Activated T-cell treated with anti-CD3 and anti-CD28 coated beads, Interleukin-2, amount 50 U/mL, for 24 hours (primary cell): ENCODE measurements at places on chromosomes 3 and 15.

- DNase-seq = no peak
- H3K36me3 ChIP-seq = peaks cover 10% of the 10 kb centered on the region
- H3K4me1 ChIP-seq = peaks cover 23% of the 10 kb centered on the region
These were observed 29.6 kb upstream of the EHHADH start for GRCh38 chr3:185283374-185283935.

DNA sequence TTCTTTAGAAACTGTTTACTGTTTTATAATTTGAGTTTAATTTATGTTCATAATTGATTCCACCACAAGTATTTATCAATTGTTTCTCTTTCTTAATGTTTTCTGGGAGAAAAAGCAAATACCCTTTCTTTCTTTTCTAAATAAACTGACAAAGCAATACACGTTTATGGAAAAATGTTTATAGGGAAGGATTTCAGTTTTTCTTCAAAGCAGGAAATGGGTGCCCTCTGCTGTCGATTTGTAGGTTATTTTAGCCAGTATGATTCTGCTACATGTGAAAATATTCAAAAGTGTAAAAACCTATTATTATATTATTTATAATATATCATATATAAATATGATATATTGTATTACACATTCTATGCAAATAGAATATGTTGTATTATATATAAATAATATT, 921.0 kb upstream of the ROBO1 start:
- H3K27me3 ChIP-seq = no peaks in the 10 kb centered on the region
- H3K27ac ChIP-seq = no peak overlapping the region
- no peak for DNase-seq
- no peaks in the 10 kb centered on the region for H3K4me1 ChIP-seq

- H3K27me3 ChIP-seq = no peaks in the 10 kb centered on the region
- no peak overlapping the region for H3K4me3 ChIP-seq
- H3K4me1 ChIP-seq = no peaks in the 10 kb centered on the region
These were observed 92.0 kb downstream of the ALCAM start for GRCh38 chr3:105458518-105459215.

DNA sequence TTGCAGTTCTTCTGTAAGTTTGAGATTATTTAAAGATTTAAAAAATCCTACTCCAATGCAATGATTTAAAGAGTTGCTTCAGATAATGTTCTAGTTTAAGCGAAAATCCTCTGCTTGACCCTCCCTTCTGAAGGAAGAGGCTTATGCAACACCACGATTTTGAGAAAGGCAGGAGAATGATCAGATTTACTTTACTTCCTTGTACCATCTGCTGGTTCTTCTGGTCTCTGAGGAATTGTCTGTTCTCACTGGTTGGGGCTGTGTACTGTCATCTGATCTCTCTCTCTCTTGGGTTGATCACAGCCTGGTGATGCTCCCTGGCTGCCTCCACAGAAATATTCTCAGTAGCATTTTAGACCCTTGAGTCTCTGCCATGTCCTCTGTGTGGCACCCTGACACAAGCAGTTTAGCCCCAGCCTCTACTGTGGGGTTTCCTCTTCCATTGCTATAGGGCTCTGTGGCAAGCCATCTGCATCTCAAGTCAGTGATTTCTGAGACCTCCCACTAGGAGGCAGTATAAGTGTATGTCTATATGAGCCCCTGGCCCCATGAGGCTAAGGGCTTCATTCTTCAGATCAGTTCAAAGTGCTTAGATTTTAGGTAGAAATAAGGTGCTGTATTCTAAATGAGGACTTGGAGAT, 50.8 kb upstream of the PLAAT1 start:
- H3K27ac ChIP-seq = no peak overlapping the region
- H3K27me3 ChIP-seq = peaks cover 2% of the 10 kb centered on the region
- H3K4me1 ChIP-seq = no peaks in the 10 kb centered on the region
- H3K36me3 ChIP-seq = no peaks in the 10 kb centered on the region
- H3K4me3 ChIP-seq = no peak overlapping the region
- no peak for DNase-seq

DNA sequence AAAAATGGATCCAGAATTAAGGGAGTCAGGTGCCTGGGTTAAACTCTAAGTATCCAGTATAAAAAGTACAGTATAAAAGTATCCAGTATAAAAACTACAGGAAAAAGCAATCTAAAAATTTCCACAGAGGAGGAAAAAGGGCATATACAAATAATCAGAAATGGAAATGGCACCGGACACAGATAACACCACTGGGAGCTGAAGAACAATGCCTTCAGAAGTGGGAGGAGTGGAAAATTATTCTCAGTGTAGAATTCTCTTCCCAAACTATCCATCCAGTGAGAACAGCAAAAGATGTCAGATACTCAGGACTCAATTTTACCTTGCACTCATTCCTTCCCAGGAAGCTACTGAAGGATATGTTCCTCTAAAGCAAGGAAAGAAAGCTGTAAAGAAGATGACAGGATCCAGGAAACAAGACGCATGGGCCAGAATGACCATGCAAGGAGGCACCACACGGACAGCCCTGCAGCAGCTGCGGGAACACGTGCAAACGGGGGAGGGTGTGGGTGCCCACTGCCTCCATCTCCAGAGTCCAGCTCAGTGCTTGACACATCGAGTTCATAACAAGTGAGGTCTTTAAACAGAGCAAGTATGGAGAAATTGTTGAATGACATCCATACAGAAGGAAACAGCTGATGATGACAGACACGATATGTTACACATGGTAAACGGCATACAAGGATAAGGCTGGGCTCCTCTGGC, 68.5 kb downstream of the CHSY1 start:
- no peaks in the 10 kb centered on the region for H3K27me3 ChIP-seq
- H3K4me1 ChIP-seq = peaks cover 80% of the 10 kb centered on the region
- peaks cover 87% of the 10 kb centered on the region for H3K36me3 ChIP-seq
- H3K4me3 ChIP-seq = no peak overlapping the region
- peak overlapping the region; percentile 85 for H3K27ac ChIP-seq
- DNase-seq = peak; percentile 24

GRCh38 chr3:63687278-63688225, 35.1 kb downstream of the SNTN start:
- no peak overlapping the region for H3K4me3 ChIP-seq
- no peak for DNase-seq
- H3K27me3 ChIP-seq = no peaks in the 10 kb centered on the region
- no peaks in the 10 kb centered on the region for H3K4me1 ChIP-seq
- no peak overlapping the region for H3K27ac ChIP-seq

DNA sequence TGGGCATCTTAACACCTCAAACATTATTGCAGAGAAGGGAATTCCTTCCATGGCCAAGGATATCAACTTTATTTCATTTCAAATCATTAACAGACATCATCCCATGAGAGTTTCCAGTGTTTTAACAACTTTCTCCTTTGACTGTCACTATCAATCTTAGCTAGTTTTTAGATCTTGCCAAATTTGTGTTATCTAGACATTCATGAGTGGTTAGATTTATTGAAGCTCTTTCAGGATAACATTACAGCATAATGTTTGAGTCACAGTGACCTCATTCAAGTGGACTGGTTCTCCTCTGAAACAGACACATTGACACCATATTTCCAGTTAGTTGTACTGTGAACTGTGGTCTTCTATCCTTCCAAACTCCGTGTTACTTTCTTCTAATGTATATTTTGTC, 8.6 kb upstream of the TNFAIP8L3 start:
- H3K4me1 ChIP-seq = no peaks in the 10 kb centered on the region
- no peak overlapping the region for H3K4me3 ChIP-seq
- no peak overlapping the region for H3K27ac ChIP-seq
- no peak for DNase-seq

GRCh38 chr15:39584662-39585388, 3.9 kb downstream of the THBS1 start:
- no peak overlapping the region for H3K4me3 ChIP-seq
- no peak overlapping the region for H3K27ac ChIP-seq
- peaks cover 28% of the 10 kb centered on the region for H3K27me3 ChIP-seq

DNA sequence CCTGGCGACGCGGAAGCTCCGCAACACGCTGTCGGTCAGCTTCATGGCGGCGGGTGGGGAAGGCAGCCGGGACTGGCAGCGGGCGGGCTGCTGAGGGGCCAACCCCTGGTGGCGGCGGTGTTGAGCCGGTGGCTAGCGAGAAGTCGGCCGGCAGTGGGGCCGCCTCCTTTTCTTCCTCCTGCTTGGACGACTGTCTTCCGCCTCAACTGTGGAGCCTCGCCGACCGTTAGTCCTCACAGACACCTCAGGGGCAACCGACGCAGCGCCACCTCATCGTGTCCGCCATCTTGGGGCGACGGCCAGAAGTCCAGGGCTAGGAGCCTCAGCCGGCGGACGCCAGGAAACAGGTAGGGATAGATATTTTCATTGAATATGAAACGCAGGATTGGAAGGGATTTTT, 875.1 kb downstream of the NSUN3 start:
- H3K4me1 ChIP-seq = no peaks in the 10 kb centered on the region
- DNase-seq = no peak
- H3K27me3 ChIP-seq = no peaks in the 10 kb centered on the region
- H3K36me3 ChIP-seq = no peaks in the 10 kb centered on the region

- DNase-seq = no peak
- no peak overlapping the region for H3K27ac ChIP-seq
- H3K4me1 ChIP-seq = peaks cover 43% of the 10 kb centered on the region
- peaks cover 9% of the 10 kb centered on the region for H3K36me3 ChIP-seq
- no peak overlapping the region for H3K4me3 ChIP-seq
- H3K27me3 ChIP-seq = no peaks in the 10 kb centered on the region
These were observed 115.1 kb upstream of the ICE2 start for GRCh38 chr15:60594071-60594470.

DNA sequence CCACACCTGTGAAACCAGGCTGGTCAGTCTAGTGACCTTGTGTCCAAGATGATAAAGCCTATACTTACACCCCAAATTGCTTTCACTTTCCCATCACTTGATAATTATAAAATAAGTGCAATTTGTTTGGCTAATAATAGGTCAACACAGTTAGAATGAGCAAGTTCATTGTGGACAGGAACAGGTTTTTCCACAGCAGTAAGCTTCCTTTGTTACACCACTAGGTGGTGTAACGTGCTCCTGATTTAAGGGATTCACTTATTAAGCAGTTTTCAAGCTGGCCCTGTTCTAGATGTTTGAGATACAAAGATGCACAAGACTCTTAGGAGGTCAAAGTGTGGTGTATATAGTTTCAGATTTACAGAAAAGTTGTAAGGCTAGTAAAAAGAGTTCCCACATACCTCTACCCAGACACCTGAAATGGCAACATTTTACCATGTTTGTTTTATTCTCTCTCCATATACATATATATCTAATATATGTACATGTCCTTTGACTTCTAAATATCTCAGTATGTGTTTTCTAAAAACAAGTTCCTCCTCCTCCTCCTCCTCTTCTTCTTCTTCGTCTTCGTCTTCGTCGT, 6.8 kb upstream of the MFSD1 start:
- no peak overlapping the region for H3K4me3 ChIP-seq
- H3K27ac ChIP-seq = no peak overlapping the region
- DNase-seq = no peak
- no peaks in the 10 kb centered on the region for H3K36me3 ChIP-seq
- H3K4me1 ChIP-seq = peaks cover 8% of the 10 kb centered on the region
- peaks cover 4% of the 10 kb centered on the region for H3K27me3 ChIP-seq

DNA sequence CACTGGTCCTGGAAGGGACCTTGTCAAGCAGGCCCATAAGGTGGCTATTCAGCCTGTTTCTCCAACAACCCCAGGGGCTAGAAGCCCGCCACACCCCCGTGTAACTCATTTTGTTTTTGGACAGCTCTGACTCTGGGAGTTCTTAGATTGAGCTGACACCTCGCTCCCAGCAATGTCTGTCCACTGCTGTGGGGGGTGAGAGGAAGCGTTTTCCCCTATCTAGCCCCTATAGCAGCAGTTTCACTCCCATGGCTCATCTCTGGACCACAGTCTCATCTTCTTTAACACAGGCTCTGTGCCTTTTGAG, 1.1 kb upstream of the PPP1R2 start:
- peak overlapping the region; percentile 90 for H3K4me3 ChIP-seq
- H3K4me1 ChIP-seq = peaks cover 74% of the 10 kb centered on the region
- peaks cover 35% of the 10 kb centered on the region for H3K36me3 ChIP-seq
- peak overlapping the region; percentile 93 for H3K27ac ChIP-seq
- no peaks in the 10 kb centered on the region for H3K27me3 ChIP-seq

DNA sequence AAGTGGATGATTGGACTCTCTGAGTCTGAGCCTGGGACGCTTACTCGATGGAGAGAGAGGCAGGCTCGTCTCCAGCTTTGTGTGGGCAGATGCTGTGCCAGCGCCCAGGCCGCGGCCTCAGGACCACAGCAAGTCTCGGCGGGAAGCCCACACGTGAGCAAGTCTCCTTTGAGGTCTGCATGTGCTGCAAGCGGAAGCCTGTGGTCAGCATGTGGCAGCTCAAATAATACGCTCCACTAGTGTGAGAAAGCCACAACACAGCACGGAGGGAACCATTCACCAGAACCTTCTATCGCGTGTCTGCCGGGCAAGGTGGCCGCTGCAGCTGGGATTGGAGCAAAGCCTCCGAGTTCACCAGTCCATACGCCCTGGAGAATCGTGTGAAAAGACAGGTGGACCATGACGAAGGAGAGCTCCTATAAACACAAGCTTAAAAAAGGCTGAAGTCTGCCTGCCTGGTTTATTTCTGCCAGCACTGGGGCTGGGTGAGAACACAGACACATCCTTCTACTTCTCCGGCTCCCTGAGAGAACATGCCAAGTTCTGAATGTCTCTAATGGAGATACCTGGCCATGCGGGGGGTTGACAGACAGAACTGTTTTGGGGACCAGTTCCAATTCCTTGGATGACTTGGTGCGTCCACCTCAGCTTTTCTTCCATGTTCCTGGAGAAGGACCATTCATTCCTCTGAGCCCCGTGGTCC, 82.0 kb upstream of the LRIG1 start:
- H3K4me3 ChIP-seq = no peak overlapping the region
- H3K4me1 ChIP-seq = peaks cover 15% of the 10 kb centered on the region
- no peaks in the 10 kb centered on the region for H3K36me3 ChIP-seq
- H3K27ac ChIP-seq = no peak overlapping the region
- peak; percentile 54 for DNase-seq
- peaks cover 60% of the 10 kb centered on the region for H3K27me3 ChIP-seq

DNA sequence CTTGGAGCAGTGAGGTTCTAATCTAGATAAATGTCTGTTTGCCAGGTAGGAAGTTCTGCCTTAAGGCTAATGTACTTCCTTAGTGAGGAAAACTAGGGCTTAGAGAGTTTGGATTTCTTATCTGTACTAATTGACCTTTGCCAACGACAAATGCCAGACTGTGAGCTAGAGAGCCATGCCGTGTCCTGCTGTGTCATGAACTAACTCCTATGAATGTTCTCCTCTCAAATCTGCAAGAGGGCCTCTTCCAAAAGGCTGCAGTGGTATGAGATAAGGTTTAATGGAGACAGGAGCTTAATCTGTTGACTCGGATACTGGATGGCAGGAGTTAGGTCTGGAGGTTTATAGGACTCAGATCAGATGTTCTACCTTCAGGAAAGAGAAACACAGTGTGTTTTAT, 524.9 kb downstream of the NTRK3 start:
- H3K4me1 ChIP-seq = peaks cover 8% of the 10 kb centered on the region
- H3K27me3 ChIP-seq = peaks cover 4% of the 10 kb centered on the region
- no peak for DNase-seq
- H3K36me3 ChIP-seq = no peaks in the 10 kb centered on the region

GRCh38 chr3:146359841-146360240, 108.9 kb upstream of the PLSCR4 start:
- no peaks in the 10 kb centered on the region for H3K4me1 ChIP-seq
- no peak overlapping the region for H3K4me3 ChIP-seq
